G401 (cell line): ENCODE measurements at places on chromosomes 2 and 18. TPM values are rescaled to one million over a fixed set of nuclear protein-coding genes. Genes with fewer than 3 reads are reported as not detected.

Gene B3GNT7
- 0.14 and 0.18 TPM in 2 replicates for total RNA-seq

DNA sequence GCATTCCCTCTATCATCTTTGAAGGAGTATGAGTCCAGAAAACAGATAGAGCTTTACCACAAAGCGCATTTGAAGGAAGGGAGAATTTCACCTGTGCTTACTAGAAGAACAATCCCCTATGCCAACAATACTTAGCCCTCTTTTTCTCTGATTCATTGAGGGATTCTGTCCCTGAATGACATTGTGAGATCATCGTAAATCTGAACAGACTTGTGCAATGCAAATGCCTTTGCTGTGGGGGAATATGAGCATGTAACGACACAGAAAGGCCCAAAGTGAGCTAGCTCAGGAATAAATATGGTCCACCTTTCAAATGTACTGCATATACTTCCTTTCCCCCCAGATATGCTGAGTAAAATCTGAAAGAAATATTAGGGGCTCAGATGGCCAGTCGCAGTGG, 67.6 kb downstream of the SCN1A start:
- DNase-seq, result no peak

GRCh38 chr2:64203131-64203857, 59.1 kb upstream of the PELI1 start:
- no peak for DNase-seq

- peak; percentile 34 for DNase-seq
Observed at GRCh38 chr2:85215448-85216401, 82.5 kb downstream of the TCF7L1 start.

DNA sequence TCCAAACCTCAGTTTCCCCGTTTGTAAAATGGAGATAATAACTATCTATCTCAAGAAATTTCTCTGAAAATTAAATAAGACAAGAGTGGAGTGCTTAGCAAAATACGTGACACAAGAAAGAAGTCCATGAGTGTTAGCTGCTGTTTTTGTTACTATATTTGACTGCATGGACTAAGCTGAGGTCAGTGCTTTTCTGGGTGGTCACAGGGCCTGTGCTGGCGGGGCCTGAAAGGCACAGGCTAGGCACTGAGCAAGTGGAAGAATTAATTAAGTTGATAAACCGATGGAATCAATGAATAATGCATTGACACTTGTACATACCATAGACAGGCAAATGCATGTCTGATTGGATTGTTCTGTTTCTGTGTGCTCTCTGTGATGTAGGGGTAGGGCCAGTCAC, 27.3 kb downstream of the RPL37A start:
- no peak for DNase-seq

DNA sequence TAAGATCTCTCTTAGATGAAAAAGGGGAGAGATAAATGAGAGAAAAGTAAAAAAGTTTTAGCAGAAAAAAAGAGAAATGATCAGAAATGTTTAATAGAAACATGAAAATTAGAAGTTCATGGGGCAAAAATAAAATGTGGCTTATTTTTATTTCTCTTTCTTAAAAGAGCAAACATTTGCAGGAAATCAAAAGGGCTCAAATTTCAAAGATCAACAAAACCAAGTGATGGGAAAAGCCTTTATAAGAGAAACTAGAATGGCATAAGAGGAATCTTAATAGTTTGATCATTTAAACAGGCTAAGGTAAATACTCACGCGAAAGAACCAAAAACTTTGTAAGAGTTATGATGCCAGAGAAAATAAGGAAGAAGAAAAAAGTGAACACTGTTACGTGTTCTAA, 23.3 kb upstream of the DAW1 start:
- DNase-seq, result no peak
